ENCODE measurements at places on chromosomes 1 and 21. TPM values are rescaled to one million over a fixed set of nuclear protein-coding genes. Genes with fewer than 3 reads are reported as not detected.

The FOXD3 gene
- not detected for total RNA-seq

The SLC45A3 gene
- total RNA-seq, result 0.94 TPM

The DHX9 gene
- 122 TPM for total RNA-seq

The PLA2G4A gene
- total RNA-seq, result 32.4 TPM

The INKA2 gene
- total RNA-seq, result 0.77 TPM

The PPIAL4G gene
- total RNA-seq, result not detected

The TTLL10 gene
- not detected for total RNA-seq

The SELENBP1 gene
- total RNA-seq, result 123 TPM

The WLS gene
- total RNA-seq, result 151 TPM

The TGFBR3 gene
- total RNA-seq, result 68.6 TPM
